ENCODE measurements at places on chromosomes 6 and 20.

GRCh38 chr6:12296255-12296573 is 6.1 kb downstream of the EDN1 start:
- peak; percentile 51 for DNase-seq

- DNase-seq: no peak
Observed at GRCh38 chr20:35458388-35458787, 3.0 kb downstream of the CEP250 start.

- DNase-seq: no peak
Observed at GRCh38 chr6:14927398-14927797, 318.5 kb upstream of the JARID2 start.

DNA sequence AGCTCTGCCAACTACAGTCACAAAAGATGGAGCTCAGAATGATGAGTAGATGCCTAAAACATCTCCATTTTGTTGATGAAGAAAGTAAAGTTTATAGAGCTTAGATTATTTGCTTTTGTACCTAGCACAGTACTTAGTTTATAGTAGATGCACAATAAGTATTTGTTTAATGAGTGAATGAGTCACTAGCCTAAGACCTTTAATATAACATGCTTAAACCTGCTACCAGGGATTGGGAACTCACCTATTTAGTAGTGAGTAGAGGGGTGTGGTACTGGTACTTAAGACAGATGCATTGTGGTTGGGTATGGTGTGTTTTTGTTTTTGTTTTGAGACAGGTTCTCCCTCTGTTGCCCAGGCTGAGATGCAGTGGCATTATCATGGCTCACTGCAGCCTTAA is 35.8 kb downstream of the TRIM38 start:
- DNase-seq: no peak

- peak; percentile 62 for DNase-seq
Observed at GRCh38 chr6:134295953-134296553, 21.9 kb downstream of the SGK1 start.

- no peak for DNase-seq
Observed at GRCh38 chr6:97095311-97095850, 170.9 kb downstream of the KLHL32 start.

DNA sequence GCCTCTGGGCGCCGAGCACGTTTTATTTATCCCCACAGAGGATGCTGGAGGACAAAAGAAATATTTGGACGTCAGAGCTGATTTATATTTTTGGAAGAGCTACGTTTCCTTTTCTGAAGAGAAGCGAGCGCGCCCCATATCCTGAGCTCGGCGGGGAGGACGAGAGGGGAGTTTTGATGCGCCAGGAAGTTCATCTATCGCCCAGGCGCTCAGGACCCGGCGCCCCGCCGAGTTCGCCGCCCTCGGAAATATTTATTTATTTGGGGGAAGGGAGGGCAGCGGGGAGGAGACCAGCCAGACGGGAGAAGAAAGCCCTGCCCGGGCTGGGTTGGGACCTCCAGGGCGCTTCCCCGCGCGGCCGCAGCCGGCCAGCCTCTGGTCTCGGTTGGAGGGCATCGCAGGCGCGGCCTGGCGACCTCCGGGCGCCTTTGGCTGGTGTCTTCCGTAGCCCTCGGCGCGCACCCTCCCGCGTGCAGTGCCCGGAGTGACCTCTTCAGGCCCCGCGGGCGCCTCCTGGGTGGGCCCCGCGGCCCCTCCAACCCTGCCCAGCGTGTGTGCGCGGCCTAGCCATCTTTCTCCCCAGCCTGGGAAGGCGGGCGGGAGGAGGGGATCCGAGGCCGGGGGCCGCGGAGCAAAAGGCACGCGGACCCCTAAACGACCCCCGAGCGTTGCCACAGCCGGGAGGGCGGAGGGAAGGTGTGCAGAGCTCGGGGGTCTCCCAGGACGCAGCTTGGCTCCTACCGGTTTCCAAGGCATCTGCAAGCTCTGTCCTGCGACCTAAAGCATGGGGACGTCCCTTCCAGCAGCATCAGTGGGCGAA is 5.4 kb upstream of the FOXF2 start:
- DNase-seq: no peak

DNA sequence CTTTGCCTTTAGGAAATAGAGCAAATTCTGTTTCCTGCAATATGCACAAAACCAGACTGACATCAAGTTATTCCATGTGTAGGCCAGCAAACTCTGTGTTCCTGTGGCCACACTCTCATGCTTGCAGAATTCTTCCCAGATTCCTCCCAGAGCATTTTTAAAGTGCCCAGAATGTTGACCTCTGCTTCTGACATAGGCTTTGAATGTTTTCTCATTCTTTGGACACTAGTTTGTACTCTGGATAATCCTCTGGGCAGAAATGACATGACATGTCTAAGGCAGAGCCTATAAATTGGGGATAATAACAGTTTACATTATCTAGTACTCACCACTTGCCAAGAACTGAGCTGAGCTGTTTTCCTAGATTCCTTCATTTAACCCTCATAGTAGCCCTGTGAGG is 9.2 kb upstream of the EFHC1 start:
- no peak for DNase-seq

DNA sequence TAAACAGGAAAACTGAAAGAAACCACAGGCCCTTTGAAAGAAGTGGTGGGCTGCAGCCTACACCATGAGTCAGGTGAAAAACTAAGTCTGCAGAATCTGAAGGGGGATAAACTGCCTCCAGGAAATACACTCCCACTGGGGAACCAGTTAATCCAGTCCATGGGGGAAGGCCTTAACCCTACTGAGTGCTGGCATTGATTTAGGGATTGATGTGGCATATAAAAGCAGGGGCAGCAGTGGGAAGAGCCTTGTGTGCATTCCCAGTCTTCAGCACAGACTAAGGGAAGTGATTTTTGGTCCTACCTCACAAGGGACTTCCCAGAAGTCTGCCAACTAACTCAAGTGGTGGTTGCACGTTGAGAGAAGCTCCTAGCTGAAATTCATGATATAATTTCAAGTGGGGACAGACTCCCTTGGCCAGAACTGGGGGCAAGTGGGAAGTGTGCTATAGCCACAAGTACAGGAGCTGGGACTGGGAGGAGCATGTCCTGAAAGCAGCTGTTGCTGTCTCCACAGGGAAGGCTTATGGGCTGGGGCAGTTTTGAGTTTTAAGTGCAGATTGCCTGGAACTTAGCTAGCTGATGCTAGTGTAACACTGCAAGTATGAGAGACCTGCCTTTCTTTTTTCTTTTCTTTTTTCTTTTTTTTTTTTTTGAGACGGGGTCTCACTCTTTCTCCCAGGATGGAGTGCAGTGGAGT is 31.2 kb downstream of the CITED2 start:
- DNase-seq: no peak

DNA sequence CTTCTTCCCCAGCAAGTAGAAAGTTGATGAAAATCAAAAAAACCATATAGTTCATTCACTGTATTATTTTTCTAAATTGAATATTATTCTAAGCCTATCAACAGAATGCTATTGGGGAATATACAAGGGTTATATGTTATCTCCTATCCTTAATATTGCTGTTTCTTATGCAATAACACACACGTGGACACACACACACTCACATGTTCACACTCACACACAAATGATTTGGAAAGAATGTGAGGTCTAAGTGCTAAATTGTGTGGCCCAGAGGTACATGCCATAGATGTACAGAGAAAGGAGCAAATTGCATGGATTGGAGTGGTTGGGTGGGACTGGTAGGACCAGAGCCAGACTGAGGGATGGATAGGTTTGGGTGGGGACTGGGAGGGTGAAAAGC is 45.1 kb downstream of the RIOK1 start:
- no peak for DNase-seq

- no peak for DNase-seq
Observed at GRCh38 chr6:88006557-88006956, 41.1 kb upstream of the SPACA1 start.

DNA sequence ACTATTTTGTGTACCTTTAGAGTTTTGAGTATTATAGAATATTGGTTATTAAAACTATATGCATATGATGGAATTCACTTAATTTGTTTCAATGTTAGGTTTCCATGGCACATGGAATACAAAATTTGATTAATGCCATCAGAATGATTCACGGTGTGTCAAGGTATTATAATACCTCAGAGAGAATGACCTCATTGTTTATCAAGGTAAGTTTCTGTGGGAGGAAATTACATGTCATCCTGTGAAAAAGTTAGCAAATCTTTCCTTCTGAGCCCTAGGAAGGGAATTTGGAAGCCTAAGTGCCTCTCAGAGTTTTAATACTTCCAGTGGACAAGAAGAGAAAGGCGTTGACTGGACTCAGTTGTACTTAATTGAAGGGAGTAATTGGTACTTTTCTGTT is 40.8 kb downstream of the DNAH8 start:
- DNase-seq: no peak

- no peak for DNase-seq
Observed at GRCh38 chr20:49349694-49350252, 71.9 kb upstream of the ZNFX1 start.

- DNase-seq: no peak
Observed at GRCh38 chr6:121579478-121579877, 144.0 kb downstream of the GJA1 start.

DNA sequence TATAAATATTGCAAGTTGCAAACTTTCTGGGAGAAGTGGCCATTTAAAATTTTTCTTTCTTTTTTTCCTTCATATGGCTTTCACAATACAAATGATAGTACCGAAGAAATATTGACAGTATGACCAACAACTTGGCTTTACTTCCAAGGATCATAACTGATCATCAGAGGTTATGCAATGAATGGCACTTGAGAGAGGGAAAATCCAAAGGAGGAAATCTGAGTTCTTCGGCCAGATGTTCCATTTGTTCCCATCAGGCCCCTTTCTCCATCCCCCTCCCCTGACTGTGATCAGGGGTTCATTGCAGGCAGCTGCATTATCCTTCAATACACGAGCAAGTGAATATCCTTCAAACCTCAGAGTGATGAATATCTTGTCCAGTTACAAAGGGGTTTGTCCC is 130.0 kb upstream of the UST start:
- DNase-seq: no peak

- no peak for DNase-seq
Observed at GRCh38 chr20:57412347-57413029, 21.3 kb downstream of the RBM38 start.

DNA sequence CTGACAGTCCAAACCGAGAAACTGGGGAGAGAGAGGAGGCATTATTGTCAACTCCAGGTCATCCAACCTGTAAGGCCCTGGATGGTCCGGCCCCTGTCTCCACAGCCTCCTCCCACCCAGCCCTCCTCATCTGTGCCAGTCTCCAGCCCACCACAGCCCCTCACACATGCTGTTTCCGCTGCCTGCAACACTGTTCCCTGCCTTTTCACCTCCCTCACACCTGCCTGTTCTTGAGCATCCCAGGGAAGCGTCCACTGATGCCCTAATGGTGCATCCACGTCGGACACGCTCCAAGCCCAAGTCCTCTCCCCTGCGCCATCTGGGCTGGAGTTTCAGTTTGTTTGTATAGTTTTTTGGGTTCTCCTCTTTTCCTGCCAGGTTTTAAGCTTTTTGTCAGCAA is 52.0 kb downstream of the BMP7 start:
- no peak for DNase-seq

DNA sequence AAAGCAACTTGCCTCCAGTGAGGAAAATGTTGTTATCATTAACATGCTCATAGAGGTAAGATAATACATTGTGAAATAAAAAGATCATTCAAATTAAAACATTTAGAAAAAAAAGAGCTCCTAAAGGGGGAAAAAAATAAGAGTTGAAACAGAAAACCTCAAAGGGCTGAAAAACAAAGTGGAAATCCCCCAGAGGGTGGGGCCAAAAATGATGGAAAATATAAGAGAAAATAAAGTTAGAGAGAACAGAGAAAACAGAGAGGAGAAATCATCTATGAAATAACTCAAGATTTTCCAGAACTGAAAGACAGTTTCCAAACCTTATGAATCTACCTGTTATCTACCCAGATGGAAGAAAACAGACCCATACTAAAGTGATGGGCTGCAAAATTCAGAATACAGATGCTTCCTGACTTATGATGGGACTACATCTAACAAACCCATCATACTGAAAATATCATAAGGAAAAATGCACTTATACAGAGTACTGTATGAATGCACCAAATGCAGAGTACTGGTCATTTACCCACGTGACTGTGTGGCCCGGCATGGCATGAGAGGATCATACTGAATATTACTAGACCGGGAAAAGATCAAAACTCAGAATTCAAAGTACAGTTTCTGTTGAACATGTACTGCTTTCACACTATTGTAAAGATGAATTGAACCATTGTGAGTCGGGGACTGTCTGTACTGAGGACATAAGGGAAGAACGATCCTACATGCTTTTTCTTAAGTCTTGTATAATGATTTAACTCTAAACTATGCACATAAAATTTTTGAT is 4.0 kb downstream of the ZBTB24 start:
- DNase-seq: no peak

GRCh38 chr6:36962874-36963273 is 8.3 kb downstream of the PI16 start:
- no peak for DNase-seq
